ENCODE measurements at places on chromosomes 12 and 14.

DNA sequence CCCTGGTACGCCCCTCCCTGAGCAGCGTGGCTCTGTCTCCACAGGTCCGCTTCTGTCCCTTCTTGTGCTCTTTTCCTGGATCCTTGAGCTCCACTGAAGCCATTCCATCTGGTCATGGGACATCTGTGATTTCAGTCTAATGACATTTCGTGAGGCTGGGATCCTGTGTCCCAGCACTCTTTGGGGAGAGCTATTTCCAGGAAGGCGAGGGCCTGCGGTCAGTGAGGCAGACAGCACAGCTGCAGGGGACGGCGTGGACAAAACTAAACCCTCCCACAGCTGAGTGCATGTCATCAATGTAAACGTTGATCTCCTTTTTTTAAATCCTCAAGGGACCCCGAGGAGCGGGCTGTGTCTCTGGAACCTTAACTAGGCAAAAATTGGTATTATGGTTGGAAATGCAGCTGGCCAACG is 127.7 kb downstream of the DACT1 start:
- no peak for DNase-seq

DNA sequence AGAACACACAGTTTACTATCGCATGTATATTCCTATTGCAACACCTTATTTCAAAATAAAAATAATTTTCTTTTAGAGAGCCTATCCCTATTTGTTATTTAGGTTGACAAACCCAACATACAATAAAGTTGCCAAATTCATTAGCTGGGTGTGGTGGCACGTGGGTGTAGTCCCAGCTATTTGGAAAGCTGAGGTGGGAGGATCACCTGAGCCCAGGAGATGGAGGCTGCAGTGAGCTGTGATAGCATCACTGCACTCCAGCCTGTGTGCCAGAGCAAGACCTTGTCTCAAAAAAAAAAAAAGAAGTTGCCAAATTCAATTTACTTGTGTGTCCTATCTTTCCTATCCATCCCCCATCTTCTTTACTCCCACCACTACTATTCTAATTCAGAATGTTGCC is 23.9 kb downstream of the DENND5B start:
- DNase-seq: no peak

DNA sequence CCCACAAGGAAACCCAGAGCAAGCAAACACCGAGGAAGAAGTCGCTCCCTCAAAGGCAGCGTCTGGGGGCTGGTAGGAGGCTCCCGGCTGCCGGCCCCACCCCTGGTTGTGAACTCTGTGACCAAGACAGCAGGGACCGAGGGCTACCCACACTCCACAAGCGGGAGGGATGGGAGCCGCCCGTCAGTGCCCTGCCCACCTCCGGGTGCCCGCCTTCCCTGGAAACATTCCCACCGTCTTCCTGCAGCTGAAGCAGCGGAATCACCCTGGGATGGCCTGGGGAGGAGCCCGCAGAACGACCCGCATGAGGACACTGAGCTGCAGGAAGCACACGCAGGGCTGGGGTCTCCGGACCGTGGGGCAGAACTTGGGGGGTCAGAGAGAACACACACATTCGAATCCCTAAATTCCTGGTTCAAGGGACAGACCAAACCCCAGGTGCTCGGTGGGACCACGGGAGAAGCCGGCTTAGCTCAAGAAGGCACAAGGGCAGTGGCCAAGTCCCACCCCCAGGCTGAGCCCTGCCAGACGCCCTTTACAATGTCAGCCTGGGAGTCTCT is 33.5 kb upstream of the C14orf180 start:
- DNase-seq: no peak

GRCh38 chr12:110458756-110459155 is 8.6 kb upstream of the ARPC3 start:
- no peak for DNase-seq

- DNase-seq: no peak
These were observed 165.6 kb downstream of the PRKCH start for GRCh38 chr14:61486930-61487495.

GRCh38 chr12:106025129-106025528 is 113.6 kb downstream of the NUAK1 start:
- no peak for DNase-seq

DNA sequence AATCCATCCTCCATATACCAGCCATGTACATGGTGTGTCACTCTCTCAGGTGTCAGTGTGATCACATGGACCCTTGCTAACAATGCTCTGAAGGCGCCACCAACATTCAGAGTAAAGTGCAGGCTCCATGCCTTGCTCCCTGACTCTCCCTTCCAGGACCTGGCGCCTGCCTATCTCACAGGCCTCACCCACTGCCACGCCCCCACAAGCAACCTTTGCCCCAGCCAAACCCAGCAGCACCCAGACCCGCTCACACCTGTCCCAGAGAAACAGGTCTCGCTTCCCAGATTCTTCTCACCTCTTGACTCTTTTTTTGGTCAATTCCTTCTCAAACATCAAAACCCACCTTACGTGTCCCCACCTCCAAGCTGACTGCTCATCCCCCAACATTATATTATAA is 52.3 kb downstream of the KCNK10 start:
- no peak for DNase-seq
